ENCODE measurements at places on chromosomes 11 and 22.

GRCh38 chr11:119282495-119282894 is 34.4 kb downstream of the MCAM start:
- no peak for DNase-seq

GRCh38 chr22:20203552-20204201 is 52.8 kb upstream of the CCDC188 start:
- DNase-seq = no peak

GRCh38 chr11:58597486-58598144 is 18.8 kb downstream of the ZFP91 start:
- no peak for DNase-seq

DNA sequence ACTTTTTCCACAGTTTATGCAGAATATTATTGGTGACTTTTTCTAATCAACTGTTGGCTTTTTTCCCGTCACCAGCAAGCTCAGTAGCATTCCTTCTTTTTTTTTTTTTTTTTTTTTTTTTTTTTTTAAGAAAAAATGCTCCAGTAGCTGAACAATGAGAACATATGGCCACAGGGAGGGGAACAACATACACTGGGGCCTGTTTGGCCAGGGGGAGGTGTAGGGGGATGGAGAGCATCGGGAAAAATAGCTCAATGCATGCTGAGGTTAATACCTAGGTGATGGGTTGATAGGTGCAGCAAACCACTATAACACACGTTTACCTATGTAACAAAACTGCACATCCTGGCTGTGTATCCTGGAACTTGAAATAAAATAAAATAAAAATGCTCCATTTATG is 82.5 kb downstream of the ARHGAP42 start:
- no peak for DNase-seq

GRCh38 chr11:84812471-84812969 is 814.6 kb downstream of the DLG2 start:
- DNase-seq = no peak

DNA sequence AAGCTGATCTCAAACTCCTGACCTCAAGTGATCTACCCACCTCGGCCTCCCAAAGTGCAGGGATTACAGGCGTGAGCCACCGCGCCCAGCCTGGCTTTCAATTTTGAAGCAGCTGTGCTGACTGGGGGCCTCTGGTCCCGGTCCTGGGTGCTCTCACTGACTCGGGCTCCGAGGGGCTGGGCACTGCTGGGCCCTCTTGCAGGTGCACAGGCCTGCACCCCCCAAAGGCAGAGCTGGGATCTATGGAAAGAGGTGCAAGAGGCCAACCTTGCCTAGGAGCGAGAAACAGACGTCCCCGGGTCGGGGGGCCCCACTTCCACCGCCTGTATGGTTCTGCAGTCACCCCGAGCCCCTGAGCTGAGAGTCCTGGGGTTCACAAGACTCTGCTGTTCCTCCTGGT is 33.2 kb downstream of the KIAA0930 start:
- DNase-seq = no peak

DNA sequence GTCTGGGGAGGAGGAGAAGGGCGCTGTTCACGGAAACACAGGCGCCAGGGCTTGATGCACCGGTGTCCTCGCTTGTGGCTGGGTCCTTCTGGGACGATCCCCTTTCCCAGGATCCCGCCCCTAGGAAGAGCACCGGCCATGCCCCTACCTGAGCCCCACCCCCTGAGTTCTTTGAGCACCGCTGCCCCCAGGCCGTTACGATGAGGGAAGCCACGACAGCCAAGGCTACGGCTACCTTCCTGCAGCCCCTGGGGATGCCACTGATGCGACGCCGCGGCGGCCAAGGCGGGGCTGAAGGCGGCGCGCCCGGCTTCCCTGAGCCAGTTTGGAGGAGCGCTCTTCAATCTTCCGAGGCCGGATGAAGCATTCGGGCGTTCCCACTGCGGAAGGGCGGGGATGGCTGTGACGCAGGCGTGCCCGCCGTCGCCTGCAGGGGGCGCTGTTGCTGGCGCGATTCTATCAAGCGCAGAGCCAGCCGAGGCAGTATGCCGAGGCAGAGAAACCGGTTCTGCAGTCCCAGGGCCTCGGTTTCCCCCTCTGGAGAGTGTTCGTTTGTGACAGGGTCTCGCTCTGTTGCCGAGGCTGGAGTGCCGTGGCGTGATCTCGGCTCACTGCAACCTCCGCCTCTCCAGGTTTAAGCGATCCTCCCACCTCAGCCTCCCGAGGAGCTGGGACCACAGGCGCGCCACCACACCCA is 9.7 kb upstream of the NEFH start:
- DNase-seq = peak; percentile 73

DNA sequence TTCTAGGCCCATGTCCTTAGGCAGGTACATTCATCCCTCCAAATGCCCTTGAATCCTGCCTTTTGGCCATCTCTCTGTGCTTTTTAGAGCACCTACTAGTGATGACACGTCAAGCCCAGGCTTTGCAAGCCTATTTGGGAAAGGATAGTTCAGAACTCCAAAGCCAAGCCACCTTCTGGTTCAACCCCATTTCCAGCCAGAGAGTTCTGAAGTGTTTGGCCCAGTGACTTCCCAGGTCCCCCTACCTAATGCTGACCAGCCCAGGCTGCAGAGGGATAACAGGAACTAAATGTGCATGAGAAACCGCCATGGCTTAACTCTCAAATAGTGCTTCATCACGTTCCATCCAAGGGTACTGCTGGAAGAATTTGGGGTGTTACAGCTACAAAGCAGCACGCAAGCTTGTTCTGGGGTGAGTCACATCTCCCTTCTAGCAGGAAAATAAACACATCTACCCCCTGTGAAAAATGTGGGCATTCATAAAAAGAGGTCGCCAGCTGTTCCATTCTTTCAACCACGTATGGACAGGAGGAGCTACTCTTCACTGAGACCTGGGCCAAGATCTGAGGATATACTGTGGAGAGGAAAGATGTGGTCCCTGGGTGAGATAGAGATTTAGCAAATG is 2.0 kb upstream of the FXYD6 start:
- DNase-seq = no peak

DNA sequence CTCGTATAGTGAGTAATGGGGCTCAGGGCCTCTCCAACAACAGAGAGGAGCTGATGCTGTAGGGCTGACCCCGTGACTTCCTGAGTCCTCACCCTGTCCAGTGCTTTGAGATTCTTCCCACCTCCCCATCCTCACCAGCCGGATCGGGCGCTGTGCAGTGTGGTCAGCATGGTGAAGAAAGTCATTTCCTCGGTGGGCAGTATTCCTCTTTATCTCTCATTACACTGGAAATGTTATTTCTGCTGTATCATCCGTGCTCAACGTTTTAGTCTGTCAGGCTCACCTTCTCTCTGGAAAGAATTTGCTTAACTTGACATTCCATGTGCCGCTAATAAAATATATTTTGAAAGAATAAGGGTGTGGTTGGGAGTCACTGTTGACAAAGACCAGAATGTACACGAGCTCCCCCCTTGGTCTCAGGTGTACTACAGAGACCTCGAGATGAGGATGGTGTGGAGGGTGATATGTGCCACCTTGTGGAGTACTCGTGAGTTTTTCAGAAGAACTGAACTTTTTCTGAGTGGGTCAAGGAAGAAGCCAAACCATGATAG is 25.7 kb upstream of the SCGB1A1 start:
- DNase-seq = no peak

GRCh38 chr22:39117585-39118191 is 20.6 kb downstream of the APOBEC3H start:
- peak; percentile 53 for DNase-seq

GRCh38 chr11:94170953-94171352 is 42.3 kb downstream of the PANX1 start:
- DNase-seq = no peak

- DNase-seq = no peak
These were observed 72.8 kb downstream of the CHST1 start for GRCh38 chr11:45592636-45593035.

GRCh38 chr11:20159466-20160381 is 551 bp downstream of the DBX1 start:
- no peak for DNase-seq

- no peak for DNase-seq
These were observed 314.2 kb upstream of the SORL1-AS1 start for GRCh38 chr11:121766991-121767390.

- DNase-seq = peak; percentile 41
These were observed 3.8 kb downstream of the ACY3 start for GRCh38 chr11:67646535-67647336.

DNA sequence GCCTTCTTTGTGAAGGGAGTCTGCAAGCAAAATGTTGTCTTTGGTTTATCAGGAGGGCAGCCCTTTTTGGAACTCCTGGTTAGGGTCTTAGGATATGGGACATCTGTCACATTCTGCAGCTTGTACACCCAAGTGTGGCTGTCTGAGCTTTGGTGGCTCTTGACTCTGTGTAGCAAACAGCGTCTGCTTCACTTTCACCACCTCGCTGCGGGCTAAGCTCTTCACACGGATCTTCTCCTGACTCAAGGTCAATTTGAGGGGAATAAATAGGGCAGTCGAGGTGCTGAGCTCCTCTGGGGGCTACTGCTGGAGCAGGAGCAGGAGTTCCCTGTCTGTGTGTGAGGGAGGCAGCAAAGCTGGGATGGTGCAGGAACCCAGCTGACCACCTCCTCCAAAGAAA is 10.6 kb downstream of the MICAL2 start:
- DNase-seq = no peak

DNA sequence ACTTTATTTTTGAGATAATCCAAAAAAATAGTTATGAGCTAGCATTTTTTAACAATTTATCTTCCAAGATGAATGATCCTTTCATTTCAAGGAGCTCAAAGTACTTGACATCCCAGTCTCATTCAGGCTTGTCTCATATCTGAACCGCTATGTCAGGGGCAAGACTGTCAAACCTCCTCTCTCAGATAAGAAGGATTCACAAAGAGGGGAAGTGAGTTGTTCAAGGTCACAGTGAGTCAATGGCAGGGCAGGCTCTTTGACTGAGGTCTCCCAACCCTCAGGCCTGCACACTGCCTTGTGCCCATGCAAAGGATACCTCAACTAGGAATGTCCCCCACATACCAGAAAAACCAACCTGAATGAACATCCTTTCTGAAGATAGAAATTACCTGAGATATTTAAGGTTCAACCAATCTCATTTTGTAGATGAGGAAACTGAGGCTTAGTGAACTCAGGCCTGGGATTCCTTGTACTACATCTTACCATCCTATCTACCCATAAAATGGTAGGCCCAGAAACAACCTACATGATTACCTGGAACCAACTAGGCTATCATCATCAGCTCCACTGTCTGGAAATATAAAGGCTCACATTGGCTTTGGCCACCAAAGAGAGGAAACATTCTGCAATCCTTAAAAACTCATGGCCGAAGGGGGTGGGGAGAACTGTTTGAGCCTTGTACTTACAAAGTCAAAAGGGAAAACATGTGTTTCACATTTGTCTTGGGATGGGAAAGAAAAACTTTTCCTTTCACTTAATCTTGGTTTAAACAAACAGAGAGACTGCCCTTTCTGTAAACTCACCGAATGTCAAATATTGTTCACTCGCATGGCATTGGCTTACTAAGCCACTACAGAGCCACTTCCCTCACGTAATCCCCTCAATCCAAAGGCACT is 51.1 kb downstream of the LIF start:
- DNase-seq = no peak

- no peak for DNase-seq
These were observed 115.4 kb upstream of the OR4B1 start for GRCh38 chr11:48101044-48101733.

GRCh38 chr11:112762707-112763090 is 198.5 kb upstream of the NCAM1 start:
- DNase-seq = no peak

DNA sequence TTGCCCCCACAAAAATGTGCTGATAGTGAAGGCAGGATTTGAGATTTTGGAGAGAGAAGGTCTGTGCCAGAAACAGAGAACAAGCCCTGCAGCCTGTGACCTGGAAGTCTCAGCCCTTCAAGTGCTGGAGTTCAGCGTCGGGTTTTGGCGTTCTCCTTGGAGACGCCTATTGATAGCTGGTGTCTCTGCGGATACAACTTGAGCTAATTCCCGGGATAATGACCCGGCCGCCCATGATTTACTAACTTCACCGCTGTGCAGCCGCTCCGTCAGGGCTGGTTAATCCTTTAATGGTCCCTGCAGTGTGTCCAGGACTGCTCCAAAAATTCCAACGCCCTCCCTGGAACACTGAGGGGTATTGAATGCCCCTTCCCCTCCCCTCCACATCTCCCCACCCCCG is 76.6 kb downstream of the WT1 start:
- DNase-seq = no peak

- DNase-seq = no peak
These were observed 357.7 kb downstream of the BUD13 start for GRCh38 chr11:116415095-116415494.

DNA sequence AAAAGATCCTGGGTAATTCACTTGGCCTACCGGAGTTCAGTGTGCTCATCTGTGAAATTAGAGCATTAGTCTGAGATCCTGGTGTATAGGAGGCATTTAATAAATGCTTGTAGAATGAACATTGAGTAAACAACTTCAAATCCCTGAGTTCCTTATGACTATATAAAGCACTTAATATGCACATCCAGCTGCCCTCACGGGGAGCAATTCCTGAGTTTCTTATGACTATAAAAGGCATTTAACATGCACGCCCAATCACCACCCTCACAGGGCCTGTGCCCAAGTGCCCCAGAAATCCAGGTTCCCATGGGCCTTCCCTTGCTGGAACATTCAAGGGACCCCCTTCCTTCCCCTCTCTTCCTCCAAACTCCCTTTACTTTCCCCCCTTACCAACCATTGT is 13.6 kb downstream of the DRD2 start:
- no peak for DNase-seq

- no peak for DNase-seq
These were observed 44.3 kb upstream of the TTC12 start for GRCh38 chr11:113270080-113270479.

DNA sequence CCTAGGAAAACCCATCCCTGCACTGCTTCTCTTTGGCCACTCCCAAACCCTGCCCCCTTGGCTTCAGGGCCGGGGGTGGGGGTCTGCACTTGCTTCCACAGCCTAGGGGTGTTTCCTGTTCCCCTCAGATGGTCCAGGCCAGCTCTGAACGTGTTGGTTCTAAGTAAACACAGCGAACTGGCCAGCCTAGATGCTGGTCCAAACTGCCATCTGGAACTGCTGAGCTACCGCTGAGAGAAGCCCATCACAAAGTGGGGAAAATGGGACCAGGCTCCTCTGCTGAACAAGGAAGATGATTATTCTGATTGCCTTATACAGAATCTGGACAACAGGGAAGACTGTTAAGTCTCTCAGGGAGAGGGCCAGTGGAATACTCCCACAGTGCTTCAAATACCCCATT is 23.5 kb upstream of the YPEL1 start:
- no peak for DNase-seq

Data from activated T-helper 1 cell treated with anti-CD3 and anti-CD28 coated beads, Interleukin-12 subunit alpha, Interleukin-12 subunit beta, Interleukin-2, Interleukin-4 antibody, amounts not matched to agents 30 ng/mL and 10 ng/mL and 1 ng/mL, durations not matched to agents 14 hours and 24 hours and 36 hours (primary cell).